Left cardiac atrium (tissue), 4 donors: ENCODE measurements at places on chromosomes 2 and 18.

GRCh38 chr2:128563348-128563687 is 244.7 kb upstream of the HS6ST1 start:
- DNase-seq: peak; percentile 73

DNA sequence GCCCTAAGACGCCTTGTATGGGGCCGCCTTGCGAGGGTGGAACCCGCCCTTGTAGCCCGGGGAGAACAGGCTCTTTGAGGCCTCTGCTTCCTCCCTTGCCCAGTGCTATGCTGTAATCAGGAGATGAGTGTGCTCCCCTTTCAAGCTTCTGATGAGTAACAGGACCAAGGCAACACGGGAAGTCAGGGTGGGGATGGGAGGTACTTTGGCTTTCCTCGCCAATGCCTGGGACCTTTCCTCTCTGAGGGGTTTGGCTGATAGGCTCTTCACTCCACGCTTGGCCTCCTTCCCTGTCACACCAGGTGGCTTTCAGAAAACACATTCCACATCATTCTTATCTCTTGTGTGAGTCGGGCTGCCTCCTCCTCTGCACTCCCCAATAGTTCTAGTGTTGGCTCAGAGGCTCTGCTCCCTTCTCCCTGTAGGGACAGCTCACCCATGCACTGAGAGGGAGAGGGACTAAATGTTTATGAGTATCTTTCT is 223.7 kb upstream of the TRIB2 start:
- peak; percentile 72 for DNase-seq

DNA sequence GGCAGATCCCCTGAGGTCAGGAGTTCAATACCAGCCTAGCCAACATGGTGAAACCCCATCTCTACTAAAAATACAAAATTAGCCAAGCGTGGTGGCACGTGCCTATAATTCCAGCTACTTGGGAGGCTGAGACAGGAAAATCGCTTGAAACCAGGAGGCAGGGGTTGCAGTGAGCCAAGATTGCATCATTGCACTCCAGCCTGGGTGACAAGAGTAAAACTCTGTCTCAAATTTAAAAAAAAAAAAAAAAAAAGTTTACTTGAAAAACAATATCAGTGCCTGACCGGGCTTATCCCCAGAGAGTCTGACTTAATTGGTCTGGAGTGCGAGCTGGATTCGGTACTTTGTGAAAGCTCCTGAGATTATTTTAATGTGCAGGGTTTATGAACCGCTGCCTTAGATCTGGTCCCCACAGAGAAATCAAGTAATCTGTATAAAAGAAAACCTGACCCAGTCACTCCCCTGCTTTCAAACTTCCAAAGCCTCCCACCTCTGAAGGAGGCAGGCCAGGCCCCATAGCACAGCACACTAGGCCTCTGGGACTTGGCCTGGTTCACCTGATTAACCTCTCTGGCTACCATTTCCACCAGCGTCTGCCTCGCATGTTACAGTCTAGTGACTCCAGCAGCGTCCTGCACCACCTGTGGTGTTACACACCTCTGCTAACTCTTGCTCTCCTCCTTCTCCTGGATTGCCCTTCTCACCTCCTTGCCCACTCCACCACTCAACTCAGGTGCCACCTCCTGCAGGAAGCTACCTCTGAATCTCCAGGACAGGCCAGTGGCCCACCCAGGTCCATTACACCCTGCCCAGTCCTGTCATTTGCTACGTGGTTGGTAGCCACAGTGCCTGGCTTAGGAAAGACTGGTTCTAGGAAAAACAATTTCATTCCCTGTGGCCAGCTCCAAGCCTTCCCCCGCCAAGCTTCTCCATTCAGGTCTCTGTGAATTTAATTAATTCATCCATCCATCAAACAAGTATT is 114.3 kb upstream of the PPP1CB start:
- DNase-seq: no peak

GRCh38 chr2:204074456-204074855 is 137.9 kb downstream of the ICOS start:
- no peak for DNase-seq

DNA sequence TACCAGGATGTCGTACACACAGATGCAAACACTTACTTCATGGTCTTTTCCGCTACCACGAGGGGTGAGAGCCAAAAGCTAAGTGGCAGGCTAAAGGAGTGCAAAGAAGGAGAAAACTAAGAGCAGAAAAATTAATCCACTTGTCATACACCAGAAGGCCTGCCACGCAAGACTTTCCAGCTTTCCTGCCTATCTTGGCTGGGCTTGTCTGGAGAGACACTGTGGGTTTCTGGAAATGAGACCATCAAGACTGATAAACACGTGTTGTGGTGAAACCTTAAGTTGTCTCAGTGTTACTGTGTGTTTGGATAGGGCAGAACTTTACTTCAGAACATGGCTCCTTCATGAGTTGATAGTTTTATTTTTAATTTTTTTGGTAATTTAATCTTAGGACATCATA is 175.6 kb downstream of the FMNL2 start:
- DNase-seq: no peak

- no peak for DNase-seq
Measured at GRCh38 chr18:78454221-78454620, 525.4 kb upstream of the SALL3 start.

DNA sequence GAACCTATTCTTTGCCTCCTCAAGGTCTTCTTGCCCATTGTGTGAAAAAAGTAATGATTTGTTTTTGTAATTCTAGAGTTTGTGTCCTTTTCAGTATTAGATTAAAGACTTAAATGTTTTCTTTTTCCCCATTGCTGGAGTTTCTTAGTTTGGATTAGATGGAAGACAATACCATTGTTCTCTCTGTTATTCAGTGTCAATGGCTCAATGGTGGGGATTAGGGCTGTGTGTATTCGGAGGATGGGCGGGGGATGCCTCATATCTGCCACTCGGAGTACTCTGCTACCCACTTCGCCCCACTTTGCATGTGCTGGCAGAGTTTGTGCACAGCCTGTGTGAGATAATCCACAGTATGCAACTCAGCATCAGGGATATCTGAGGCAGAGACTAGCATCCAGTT is 90.1 kb downstream of the KLHL29 start:
- no peak for DNase-seq

- DNase-seq: peak; percentile 35
Measured at GRCh38 chr2:134027980-134028379, 225.9 kb upstream of the MGAT5 start.

- no peak for DNase-seq
Measured at GRCh38 chr2:238895361-238895882, 47.5 kb downstream of the TWIST2 start.

DNA sequence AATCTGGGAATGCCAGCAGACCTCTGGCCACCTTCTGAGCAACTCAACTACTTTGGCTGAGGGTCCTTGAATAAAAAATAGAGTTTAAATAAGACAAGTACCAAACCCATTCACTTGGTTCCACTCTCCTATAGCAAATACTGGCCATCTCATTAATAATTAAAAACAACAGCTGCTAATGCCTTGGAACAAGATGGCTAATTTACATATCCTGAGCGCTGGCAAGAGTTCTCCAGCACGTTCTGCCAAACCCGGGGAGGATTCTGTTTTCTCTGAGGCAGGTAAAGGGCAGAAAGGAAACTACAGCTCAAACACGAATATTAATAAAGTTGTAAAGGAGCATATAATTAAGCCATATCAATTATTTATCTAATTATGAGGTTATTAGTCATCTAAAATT is 1123.7 kb downstream of the TDRD15 start:
- no peak for DNase-seq

DNA sequence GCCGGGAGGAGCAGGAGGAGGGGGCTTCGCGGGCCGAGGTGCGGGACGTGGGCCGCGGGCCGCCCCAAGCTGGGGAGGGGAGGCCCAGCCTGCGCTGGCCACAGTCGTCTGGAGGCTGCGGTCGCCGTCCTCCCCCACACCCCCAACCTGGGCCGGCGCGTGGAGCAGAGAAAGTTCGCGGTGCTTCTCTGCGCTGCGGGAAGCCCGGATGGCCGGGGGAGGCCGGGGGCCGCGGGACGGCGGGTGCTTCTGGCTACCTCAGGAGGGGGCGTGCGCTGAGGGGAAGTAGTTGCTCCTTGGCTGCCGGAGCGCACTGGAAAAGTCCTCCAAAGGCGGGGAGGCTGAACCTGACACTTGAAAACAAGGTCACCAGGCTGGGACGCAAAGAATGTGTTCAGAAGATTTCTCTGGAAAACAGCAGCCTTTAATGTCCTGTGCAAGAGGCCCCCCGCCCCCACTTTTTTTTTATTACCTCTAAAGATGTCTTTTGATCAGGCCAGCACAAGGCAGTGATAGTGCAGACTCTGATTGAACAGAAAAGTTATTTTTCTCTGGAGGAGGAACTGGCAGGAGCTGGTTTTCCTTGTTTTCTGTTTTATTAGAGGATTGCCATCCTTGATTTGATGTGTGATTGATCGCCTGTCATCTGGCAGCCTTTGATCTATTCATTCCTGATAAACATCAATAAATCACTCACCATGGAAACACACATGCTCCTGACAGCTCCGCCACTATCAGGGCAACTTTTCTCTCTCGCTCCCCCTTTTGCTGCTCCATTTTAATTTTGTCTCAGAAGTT is 1.6 kb downstream of the TSHZ1 start:
- DNase-seq: peak; percentile 51

GRCh38 chr2:58925676-58926081 is 684.6 kb upstream of the FANCL start:
- peak; percentile 17 for DNase-seq

DNA sequence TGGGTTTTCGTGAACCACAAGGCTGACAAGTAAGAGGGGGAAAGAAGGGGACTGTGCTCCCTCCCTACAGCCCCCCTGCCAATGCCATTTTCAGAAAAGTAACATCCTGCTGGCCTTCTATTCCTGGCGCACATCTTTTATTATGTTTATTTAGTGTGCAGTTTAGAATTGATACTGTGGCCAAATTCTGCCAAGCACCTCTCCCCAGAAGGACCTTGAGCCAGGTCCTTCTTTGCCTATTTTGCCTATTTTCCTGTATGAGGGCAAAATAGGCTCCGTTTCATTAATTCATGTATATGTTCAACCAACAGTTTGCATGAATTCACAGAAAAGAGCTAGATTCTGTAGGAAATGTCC is 136.0 kb downstream of the MYO3B start:
- no peak for DNase-seq

GRCh38 chr2:17762451-17762850 is 8.5 kb downstream of the GEN1 start:
- DNase-seq: no peak

DNA sequence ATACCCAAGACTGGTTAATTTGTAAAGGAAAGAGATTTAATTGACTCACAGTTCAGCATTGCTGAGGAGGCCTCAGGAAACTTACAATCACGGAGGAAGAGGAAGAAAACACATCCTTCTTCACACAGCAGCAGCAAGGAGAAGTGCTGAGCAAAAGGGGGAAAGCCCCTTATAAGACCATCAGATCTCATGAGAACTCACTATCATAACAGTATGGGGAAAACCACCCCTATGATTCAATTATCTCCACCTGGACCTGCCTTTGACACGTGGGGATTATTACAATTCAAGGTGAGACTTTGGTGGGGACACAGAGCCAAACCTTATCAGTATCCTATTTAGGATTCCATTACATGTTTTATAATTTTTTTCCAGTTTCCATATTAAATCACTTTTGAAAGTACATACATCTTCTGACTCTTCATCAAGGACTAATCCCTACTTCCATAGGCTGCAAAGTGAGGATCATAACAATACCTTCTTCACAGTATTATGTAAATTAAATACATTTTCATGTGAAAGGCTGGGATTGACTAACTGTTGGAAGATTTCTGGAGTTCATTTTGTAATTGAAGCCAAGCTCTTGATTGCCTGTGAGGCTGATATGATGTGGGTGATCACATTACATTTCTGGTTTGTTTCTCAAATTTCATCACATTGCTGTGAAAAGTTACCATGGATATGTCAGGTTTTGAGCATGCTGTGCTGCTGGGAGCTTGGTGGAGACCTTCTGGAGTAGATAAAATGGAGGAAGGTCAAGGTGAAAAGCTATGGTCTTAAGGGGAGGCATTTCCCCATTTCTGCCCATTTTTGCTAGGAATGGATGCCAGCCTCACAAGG is 31.7 kb upstream of the CERS6 start:
- no peak for DNase-seq

DNA sequence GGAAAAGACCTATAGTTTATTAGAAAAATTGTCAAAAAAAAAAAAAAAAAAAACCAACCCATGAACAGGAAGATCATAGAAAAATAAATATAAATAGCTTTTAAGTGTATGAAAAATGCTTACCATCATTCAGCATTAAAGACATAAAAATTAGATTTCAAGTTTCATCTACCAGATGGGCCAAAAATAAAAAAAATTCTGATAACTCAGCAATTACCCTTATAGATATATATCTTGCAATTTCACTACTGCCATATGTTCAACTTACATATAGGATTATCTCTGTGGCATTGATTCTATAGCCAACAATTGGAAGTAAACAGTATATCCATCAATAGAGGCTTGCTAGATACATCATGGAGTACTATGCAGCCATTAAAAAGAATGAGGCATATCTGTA is 126.6 kb upstream of the SMAD2 start:
- DNase-seq: no peak

GRCh38 chr2:19865151-19865550 is 36.6 kb downstream of the TTC32 start:
- no peak for DNase-seq

- no peak for DNase-seq
Measured at GRCh38 chr18:32391126-32391525, 79.6 kb downstream of the GAREM1 start.

GRCh38 chr2:10537522-10538199 is 89.5 kb upstream of the ODC1 start:
- no peak for DNase-seq

DNA sequence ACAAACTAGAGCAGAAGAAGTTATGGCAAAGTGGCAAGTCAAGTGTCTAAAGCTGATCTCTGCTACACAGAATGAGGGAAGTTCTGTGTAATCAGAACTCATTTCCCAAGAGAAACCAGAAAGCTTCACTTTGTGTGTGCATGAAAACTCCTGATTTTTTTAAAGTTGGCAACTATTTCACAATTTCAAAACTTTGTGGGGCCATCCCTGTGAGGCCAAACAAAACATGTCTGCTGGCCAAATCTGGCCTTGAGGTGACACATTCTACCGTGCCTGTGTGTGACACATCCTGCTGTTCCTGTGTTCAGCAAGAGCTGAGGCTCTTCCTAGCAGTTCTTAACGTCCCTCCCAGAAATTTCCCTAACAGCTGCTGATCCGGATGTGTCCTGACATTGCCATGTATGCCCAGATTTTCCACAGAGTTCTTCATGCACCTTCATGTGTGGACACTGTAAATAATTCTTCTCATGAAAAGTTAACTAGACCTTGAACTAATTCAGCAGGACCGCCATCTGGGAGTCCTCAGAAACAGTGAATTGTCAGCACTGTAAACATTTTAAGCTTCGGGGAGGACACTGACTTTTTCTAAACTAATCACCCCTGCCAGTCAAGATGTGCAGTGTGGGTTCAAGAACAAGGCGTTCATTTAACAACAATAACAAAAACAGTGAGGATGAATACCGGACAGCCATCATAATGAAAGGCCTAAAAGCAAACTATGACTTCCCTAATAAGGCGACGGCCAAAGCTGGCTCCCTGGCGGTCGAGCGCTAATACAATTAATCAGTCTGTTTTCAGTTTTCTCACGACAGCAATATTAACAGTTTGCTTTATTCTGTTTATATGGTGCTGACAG is 99.0 kb downstream of the PLEKHM3 start:
- peak; percentile 58 for DNase-seq

- peak; percentile 48 for DNase-seq
Measured at GRCh38 chr2:152635635-152636298, 81.5 kb downstream of the PRPF40A start.

GRCh38 chr2:46803911-46804670 is 111.5 kb downstream of the MCFD2 start:
- no peak for DNase-seq
